Activated naive CD4-positive, alpha-beta T cell treated with anti-CD3 and anti-CD28 coated beads, Interleukin-2, amount 50 U/mL, for 16 hours (primary cell): ENCODE measurements at places on chromosomes 1 and 21.

GRCh38 chr1:3319874-3320245, 134.6 kb upstream of the ARHGEF16 start:
- no peak for DNase-seq

- no peak for DNase-seq
These were observed 9.7 kb downstream of the B3GALNT2 start for GRCh38 chr1:235494531-235494930.

GRCh38 chr1:52139817-52140540, 1.9 kb upstream of the ZFYVE9 start:
- DNase-seq: peak; percentile 17

DNA sequence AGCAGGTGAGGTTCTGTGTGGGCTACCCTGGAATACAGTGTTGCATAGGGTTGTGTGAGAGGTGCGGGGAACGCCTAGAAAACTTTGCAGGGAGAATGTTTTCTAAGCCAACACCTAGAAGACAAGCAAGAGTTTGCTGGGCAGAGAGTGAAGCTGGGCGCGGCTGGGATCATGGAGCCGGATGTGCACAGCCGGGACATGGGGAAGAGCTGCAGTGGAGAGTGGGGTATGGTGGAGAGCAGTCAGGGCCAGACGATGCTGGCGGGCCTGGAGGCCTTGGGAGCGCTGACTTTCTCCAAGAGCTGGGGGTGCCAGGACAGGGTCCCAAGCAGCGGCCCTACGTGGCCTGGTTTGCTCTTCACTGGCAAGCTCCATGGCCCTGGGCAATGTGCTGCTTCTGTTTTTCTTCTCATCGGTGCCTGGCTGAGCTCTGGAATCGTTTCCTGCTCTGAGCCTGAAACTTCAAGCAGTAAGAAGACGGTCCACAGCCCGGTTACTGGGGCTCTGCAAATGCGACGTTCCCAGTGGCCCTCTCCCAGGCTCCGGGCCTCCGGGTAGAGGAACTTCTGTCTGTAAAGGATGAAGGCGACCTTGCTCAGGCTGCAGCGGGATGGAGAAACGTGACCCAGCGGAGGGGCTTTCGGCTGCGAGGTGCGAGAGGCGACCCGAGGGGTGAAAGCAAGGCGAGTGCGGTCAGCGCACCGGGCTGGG, 51.9 kb upstream of the CD34 start:
- DNase-seq: peak; percentile 26

DNA sequence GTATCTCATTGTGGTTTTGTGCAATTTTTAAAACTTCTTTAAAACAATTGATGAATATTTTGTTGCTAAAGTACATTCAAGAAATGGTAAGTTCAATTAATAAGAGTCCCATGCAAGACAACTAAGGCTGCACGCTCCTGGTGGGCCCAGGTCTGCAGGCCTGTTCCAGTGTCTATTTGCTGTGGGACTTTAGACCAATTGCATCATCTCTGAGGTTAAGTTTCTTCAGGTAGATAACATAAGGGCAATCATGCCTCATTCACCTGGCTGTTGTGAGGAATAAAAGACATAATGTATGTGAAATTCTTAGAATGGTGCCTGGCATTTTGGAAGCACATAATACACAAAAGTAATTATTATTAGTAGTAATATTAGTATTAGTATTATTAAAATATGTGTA, 82.9 kb downstream of the SLC25A24 start:
- DNase-seq: no peak
